ENCODE measurements at places on chromosomes 6 and 20.

- no peak for DNase-seq
Observed at GRCh38 chr20:64189530-64189966, 25.3 kb downstream of the MYT1 start.

DNA sequence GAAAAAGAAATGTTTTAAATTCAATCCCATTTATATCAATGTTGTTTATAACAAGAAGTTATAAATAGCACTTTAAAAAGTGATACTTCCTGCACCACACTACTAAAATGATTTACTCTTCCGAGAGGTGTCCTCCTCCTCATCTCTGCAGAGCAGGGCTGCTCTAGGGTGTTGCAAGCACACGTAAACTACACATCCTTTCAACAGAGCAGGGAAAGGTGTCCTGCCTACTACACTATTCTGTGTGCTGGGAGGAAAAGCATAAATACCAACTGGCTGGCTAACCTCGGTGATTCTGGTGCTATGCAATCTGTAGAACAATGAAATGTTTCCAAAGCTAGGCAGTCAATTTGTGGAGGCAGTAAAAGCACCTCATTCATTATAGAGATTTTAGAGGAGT lies 89.5 kb upstream of the MAP7 start:
- DNase-seq = no peak

GRCh38 chr6:109579361-109579760 lies 96.3 kb upstream of the ZBTB24 start:
- DNase-seq = no peak

GRCh38 chr6:87807475-87807874 lies 105.4 kb upstream of the AKIRIN2 start:
- DNase-seq = no peak

DNA sequence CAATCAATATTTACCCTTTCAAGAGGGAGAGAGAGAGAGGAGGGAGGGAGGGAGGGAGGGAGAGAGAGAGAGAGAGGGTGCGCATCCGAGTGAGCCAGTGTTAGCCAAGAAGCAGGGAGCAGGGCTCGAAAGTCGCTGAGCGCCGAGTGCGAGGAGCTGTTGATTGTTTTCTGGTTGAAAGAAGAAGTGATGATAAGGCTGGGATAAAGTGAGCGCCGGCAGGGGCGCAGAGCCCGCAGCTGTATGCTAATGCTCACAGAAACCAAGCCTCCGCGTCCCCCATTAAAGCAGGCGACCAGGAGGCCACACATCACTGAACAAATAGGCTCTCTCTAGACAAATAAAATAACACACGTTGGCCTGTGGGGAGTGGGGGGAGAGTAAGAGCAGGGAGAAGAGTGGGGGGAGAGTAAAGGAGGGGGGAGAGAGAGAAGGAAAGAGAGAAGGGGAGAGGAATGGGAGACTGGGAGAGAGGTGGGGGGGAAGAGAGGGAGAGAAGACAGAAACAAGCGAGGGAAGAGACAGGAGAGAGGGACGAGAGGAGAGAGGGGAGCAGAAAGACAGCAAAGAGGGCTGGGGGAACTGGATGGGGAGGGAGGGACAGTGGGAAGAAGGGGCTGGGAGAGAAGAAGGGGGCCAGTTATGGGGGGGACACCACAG lies 5.0 kb upstream of the INSM1 start:
- no peak for DNase-seq

GRCh38 chr6:33860706-33861474 lies 57.1 kb upstream of the MLN start:
- no peak for DNase-seq

- no peak for DNase-seq
Observed at GRCh38 chr6:148996815-148997214, 250.0 kb downstream of the UST start.

DNA sequence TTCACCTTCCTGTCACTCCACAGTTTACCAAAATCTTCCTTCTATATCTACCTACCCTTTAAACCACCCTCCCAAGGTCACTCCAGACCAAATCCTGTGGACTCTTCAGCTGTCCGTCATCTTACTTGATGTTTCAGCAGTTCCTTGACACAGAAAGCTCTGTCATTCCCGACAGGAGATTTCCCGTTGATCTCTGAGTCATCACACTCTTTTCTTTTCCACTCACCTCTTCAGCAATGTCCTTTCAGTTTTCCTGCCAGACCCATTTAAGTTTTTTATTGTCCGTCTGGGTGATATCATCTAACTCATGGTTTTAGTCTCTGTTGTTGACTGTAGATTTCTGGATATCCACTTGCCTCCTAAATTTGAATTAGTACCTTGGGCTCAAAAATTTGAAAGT lies 69.9 kb upstream of the SCGN start:
- no peak for DNase-seq

GRCh38 chr6:40036186-40036585 lies 101.9 kb upstream of the MOCS1 start:
- DNase-seq = no peak

Measured in NCI-H1048 (cell line).